T-helper 9 cell (primary cell): ENCODE measurements at places on chromosomes 16 and 17.

GRCh38 chr17:37726891-37727675 lies 17.8 kb downstream of the HNF1B start:
- no peak for DNase-seq

GRCh38 chr17:64400642-64401041 lies 10.0 kb upstream of the PECAM1 start:
- DNase-seq = no peak

DNA sequence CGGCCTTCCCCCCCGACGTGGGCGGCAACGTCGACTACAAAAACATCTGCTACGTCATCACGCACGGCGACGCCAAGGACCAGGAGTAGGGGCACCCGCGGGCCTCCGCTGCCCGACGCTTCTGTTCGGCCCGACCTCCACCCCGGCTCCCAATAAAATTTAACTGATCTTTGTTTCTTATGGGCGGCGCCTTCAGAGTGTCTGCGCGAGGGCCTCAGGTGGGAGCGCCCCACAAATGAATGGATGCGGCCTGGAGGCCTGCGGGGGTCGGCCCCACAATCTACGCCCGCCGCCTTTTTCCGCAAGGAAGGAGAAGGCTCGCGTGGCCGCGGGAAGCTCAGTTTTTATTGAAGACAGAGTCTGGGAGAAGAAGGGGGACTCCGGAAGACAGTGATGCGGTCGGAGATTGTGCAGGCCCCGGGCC lies 3.2 kb downstream of the MYL11 start:
- DNase-seq = peak; percentile 81

- no peak for DNase-seq
These were observed 16.7 kb upstream of the TOM1L1 start for GRCh38 chr17:54883939-54884338.

- DNase-seq = no peak
These were observed 125.7 kb upstream of the CDH5 start for GRCh38 chr16:66240631-66241395.

DNA sequence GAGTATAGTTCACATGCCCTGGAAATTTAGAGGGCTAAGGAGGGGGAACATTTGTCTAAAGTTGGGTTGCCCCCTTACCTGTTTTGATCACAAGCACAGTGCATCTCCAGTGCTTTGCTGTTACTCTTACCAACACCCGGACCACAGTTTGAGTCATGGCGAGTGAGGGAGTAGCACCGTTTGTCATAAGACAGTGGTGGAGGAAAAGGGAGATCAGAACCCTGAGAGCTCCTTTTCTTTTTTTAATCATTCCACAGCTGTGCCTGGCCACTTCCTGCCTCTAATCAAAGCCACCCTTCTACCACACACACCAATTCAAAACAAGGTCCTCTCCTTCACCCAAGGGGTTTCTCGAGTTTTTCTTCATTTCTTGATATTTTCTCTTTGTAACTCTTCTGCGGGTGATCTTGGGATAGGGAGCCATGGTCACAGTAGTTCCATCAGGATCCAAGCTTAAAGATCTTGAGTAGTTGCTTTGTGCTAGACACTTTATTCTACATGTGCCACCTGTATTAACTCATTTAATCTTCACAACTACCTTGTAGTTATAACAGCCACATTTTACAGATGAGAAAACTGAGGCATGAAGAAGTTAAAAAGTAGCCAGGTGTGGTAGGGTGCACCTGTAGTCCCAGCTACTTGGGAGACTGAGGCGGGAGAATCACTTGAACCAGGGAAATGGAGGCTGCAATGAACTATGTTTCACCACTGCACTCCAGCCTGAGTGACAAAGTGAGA lies 5.0 kb upstream of the MYL4 start:
- DNase-seq = no peak
